Activated naive CD4-positive, alpha-beta T cell (primary cell): ENCODE measurements at places on chromosomes 13 and 19.

- DNase-seq: no peak
Observed at GRCh38 chr13:34833562-34834182, 108.4 kb upstream of the NBEA start.

DNA sequence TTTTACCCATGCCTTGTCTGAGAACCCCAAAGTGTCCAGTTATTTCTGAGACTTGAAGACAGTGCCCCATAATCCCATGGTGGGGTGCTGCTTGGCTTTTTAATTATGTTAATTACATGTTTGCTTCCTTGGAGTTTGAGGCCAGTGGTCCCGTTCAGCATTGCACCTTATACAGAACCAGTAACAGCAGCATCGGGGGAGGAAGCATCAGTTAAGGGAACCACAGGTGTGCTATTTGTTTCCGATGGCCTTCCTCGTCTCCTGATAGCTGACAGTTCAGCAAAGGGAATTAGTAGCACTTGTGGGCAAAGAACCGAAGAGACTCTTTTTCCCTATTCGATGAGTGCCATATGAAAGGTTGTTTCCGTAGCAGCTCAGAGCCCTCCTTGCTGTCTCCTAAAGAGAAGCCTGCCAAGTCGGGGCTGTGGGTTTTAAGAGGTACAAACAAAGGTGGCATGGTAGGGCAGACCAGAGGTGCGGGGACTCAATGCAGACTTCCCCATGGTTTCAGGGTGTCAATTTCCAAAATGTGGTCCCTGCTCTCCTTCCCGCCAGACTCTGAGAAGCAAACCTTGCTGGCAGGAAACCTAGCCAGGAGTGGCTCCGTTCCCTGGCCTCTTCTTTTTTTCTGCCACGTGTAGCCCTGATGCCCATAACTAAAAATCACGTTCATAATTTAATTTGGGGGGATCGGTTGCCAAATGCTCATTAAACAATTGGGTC is 225.2 kb upstream of the TSHZ3 start:
- DNase-seq: no peak

GRCh38 chr13:111346101-111346680 is 25.7 kb downstream of the TEX29 start:
- DNase-seq: no peak

GRCh38 chr19:2883686-2884439 is 16.7 kb downstream of the ZNF556 start:
- DNase-seq: no peak

DNA sequence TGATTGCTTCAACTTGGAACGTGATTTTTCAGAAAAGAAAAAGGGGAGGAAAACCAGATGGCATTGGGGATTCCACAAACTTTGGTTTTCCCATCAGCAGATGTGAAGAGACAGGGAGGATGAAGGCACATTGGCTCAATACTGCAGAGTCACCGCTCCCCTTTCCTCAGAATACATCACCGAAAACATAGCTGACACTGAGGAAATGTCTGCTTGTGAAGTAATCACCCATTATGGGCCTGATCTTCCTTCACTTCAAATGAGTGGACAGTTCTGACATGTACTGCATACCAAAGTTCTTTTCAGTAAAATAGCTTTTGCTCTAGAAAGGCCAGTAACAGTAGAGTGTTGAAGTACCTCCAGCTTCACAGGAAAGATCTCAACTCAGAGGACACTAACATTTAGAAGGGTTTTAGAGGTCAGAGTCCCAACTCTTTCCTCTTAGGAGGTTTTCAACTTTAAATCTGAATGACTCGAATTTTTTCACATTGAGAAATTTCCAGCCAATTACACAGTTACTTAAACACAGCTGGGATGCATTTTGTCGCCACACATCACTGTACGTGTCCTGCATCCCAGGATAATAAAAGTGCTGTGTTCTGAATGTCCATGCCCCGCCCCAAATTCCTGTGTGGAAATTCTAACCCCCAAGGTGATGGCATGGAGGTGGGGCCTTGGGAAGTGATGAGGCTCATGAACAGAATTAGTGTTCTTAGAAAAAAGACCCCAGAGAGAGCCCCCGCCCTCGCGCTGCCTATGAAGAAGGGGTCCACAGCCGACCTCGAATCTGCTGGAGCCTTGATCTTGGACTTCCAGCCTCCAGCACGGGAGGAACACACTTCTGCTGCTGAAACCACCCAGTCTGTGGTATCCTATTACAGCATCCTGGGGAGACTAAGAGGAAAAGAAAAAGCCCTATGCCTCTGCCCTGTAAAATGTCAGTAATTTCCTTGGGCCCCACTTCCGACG is 77.7 kb downstream of the COL4A1 start:
- no peak for DNase-seq

DNA sequence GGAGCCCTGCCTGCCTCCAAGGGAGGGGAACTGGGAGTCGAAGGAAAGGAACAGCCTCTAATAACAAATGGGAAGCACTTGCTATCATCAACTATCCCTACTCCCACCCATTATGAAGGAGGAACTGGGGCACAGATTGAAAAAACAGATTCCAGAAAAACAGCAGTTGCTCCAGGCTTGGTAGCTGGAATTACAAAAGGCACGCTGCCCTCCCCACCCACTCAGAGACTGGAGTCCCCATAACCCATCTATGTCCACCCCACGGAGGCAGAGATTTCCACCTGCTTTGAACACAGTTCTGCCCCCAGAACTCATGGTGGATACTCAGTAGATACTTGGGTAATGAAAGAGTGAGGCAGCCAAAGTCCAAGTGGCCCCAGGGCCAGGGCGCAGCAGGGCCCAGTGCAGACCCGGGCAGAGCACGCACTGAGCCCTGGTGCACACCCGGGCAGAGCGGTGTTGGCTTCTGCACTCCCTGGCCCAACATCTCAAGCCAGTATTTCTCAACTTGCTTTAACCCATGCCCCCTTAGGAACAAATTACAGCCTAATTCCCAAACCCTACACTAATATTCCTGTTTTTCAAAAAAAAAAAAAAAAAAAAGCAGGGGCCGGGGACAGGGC is 19.1 kb upstream of the CCNP start:
- no peak for DNase-seq

GRCh38 chr13:95023405-95023804 is 277.8 kb downstream of the ABCC4 start:
- DNase-seq: no peak

DNA sequence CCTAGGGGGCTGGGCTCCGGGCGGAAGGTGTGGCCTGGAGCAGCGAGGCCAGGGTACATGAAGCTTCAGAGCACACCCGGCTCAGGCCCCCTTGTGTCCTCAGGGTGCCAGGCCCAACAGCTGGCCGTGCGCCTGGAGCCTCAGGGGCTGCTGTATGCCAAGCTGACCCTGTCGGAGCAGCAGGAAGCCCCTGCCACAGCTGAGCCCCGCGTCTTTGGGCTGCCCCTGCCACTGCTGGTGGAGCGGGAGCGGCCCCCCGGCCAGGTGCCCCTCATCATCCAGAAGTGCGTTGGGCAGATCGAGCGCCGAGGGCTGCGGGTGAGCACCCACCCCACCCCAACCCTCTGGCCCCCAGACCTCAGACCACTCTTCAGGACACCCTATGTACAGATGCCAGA is 3.2 kb downstream of the SYDE1 start:
- DNase-seq: no peak

GRCh38 chr13:79237981-79238380 is 168.1 kb downstream of the RBM26 start:
- no peak for DNase-seq

- no peak for DNase-seq
Observed at GRCh38 chr13:59236944-59237343, 926.8 kb downstream of the DIAPH3 start.

GRCh38 chr13:63351533-63351932 is 1935.9 kb upstream of the PCDH20 start:
- DNase-seq: no peak

- DNase-seq: no peak
Observed at GRCh38 chr13:46992383-46992952, 95.6 kb upstream of the HTR2A start.

- no peak for DNase-seq
Observed at GRCh38 chr19:3201072-3201700, 15.5 kb downstream of the NCLN start.
